Activated CD4-positive, alpha-beta T cell treated with anti-CD3 and anti-CD28 coated beads for 36 hours (primary cell): ENCODE measurements at places on chromosomes 1 and 21. TPM values are rescaled to one million over a fixed set of nuclear protein-coding genes. Genes with fewer than 3 reads are reported as not detected.

GRCh38 chr1:20660847-20661206 lies 342 bp downstream of the DDOST start:
- peak overlapping the region; percentile 91 for H3K4me3 ChIP-seq
- DNase-seq, result peak; percentile 41
- no peaks in the 10 kb centered on the region for H3K27me3 ChIP-seq
- peaks cover 35% of the 10 kb centered on the region for H3K36me3 ChIP-seq
- H3K27ac ChIP-seq, result peak overlapping the region; percentile 100

The KRTAP21-2 gene
- total RNA-seq, result not detected

GRCh38 chr1:81921344-81921743 lies 120.6 kb downstream of the ADGRL2 start:
- no peak overlapping the region for H3K4me3 ChIP-seq
- H3K27me3 ChIP-seq, result no peaks in the 10 kb centered on the region
- H3K27ac ChIP-seq, result no peak overlapping the region
- no peak for DNase-seq
- no peaks in the 10 kb centered on the region for H3K4me1 ChIP-seq

The DNM3 gene
- 1.4 TPM for total RNA-seq

The EPS8L3 gene
- total RNA-seq, result not detected

DNA sequence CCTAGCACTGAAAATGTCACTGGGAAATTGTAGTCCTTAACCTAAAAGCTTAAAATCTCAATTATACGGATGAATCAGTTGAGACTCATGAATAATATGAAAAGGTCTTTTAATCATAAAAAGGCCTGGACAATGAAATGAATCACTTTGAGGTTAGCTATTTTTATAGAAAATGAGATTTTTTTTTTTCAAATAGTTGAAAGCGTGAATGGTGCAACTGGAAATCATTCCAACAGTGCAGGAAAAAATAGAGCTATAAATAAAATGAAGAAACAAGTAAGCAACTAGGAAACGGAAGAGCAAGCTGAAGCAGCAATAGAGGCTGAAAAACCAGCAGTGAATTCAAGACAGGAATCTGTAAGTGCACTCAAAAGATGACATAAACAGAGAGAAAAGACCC lies 142.9 kb downstream of the BACH1 start:
- no peak overlapping the region for H3K4me3 ChIP-seq
- peaks cover 39% of the 10 kb centered on the region for H3K4me1 ChIP-seq
- no peak for DNase-seq
- no peaks in the 10 kb centered on the region for H3K27me3 ChIP-seq
- H3K27ac ChIP-seq, result no peak overlapping the region
- peaks cover 11% of the 10 kb centered on the region for H3K36me3 ChIP-seq

The C2CD4D gene
- total RNA-seq, result 2.1 TPM

The LAPTM5 gene
- total RNA-seq, result 174 TPM

GRCh38 chr21:15809818-15810217 lies 80.0 kb downstream of the USP25 start:
- DNase-seq, result peak; percentile 26
- H3K4me3 ChIP-seq, result no peak overlapping the region
- H3K27ac ChIP-seq, result no peak overlapping the region
- no peaks in the 10 kb centered on the region for H3K27me3 ChIP-seq
- H3K36me3 ChIP-seq, result peaks cover 62% of the 10 kb centered on the region

DNA sequence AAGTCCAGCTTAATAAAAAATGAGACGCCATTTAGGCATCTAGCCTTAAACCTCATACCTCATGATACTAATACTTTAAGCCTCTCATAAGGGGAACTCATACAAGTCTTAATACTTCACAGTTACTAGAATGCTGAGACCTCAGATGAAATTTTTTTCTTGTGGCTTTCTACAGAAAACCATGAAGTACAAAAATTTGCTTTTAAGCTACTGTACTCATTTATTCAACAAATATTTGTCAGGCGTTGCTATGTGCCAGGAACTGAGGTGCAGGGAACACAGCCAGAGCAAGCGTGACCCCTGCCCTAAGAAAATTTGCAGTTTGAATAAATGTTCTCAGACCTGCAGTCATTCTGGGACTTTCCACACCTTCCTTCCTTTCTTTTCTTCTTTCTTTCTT lies 150.6 kb downstream of the MRPL39 start:
- H3K36me3 ChIP-seq, result peaks cover 31% of the 10 kb centered on the region
- H3K4me1 ChIP-seq, result peaks cover 82% of the 10 kb centered on the region
- peak; percentile 68 for DNase-seq
- H3K4me3 ChIP-seq, result peak overlapping the region; percentile 67
- H3K27me3 ChIP-seq, result no peaks in the 10 kb centered on the region

The RNU1-3 gene
- total RNA-seq, result 2,291 TPM

- peaks cover 13% of the 10 kb centered on the region for H3K4me1 ChIP-seq
- DNase-seq, result no peak
- no peak overlapping the region for H3K4me3 ChIP-seq
- H3K27ac ChIP-seq, result no peak overlapping the region
- no peaks in the 10 kb centered on the region for H3K36me3 ChIP-seq
These were observed 22.1 kb upstream of the SLC44A3 start for GRCh38 chr1:94798054-94798453.

DNA sequence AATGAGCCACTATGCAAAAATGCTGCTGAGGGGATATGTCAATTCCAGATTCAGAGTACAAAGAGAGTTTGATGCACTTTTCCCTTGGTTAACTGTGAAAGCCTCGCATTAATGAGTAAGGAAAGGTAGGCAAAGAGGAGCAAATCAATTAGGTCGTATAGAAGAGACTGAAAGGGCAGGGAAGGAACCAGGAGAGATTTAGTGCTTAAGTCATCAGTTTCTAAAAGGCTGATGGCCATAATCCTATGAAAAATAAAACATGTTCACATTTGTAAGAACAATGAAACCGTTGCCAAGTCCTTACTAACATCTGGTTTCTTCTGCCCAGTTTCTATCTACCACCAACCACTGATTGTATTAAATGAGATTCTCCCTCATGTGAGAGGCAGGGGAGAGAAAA lies 118.4 kb upstream of the PALMD start:
- no peaks in the 10 kb centered on the region for H3K4me1 ChIP-seq
- no peak for DNase-seq
- H3K27me3 ChIP-seq, result no peaks in the 10 kb centered on the region
- H3K36me3 ChIP-seq, result no peaks in the 10 kb centered on the region
- H3K27ac ChIP-seq, result no peak overlapping the region
- H3K4me3 ChIP-seq, result no peak overlapping the region

- DNase-seq, result no peak
- no peaks in the 10 kb centered on the region for H3K27me3 ChIP-seq
- no peak overlapping the region for H3K4me3 ChIP-seq
- no peaks in the 10 kb centered on the region for H3K36me3 ChIP-seq
- H3K27ac ChIP-seq, result no peak overlapping the region
- no peaks in the 10 kb centered on the region for H3K4me1 ChIP-seq
These were observed 68.9 kb downstream of the C4BPA start for GRCh38 chr1:207172885-207173284.

DNA sequence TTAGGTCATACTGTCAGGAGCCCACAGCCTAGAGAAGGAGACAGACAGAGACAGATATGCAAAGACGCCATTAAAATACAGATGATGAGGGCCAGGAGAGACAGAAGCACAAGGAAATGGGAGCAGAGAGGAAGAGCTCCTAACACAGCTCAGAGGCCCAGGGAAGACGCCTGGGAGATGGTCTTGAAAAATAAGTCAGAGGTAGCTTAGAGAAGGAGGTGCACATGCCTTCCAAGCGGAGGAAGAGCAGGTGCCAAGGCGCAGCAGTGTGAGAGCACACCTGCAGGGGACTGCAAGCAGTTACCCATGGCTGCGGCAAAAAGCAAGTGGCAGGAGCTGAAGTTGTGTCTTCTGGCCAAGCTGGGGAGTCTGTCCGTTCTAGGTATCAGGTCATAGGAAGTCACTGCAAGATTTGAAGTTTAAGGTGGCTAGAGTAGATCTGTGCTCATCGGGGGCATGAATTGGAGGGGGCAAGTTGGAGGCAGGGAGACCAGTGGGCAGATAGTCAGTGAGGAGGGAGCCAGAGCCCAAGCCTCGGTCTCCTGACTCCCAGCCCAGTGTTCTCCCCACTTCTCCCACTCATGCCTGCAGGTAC lies 1.3 kb upstream of the TRABD2B start:
- no peak overlapping the region for H3K27ac ChIP-seq
- no peaks in the 10 kb centered on the region for H3K36me3 ChIP-seq
- DNase-seq, result no peak
- peaks cover 37% of the 10 kb centered on the region for H3K27me3 ChIP-seq
- H3K4me1 ChIP-seq, result peaks cover 4% of the 10 kb centered on the region

DNA sequence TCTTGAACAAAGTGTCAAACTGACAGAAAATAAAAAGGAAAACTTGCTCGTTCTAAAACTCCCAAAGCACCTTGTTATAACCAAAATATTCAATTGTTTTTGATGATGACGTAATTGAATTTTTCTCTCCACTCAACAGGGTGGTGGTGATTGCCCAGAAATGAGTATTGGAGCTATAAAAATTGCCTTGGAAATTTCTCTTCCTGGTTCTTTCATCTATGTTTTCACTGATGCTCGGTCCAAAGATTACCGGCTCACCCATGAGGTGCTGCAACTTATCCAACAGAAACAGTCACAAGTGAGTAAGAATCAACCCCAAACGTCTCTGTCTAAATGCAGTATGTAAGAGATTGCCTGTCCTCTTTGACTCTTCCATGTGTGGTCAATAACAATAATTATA lies 130.1 kb downstream of the HMCN1 start:
- no peaks in the 10 kb centered on the region for H3K4me1 ChIP-seq
- DNase-seq, result no peak
- no peaks in the 10 kb centered on the region for H3K36me3 ChIP-seq
- no peak overlapping the region for H3K27ac ChIP-seq
- H3K4me3 ChIP-seq, result no peak overlapping the region
- H3K27me3 ChIP-seq, result peaks cover 2% of the 10 kb centered on the region

The CFAP74 gene
- total RNA-seq, result 0.25 TPM

- DNase-seq, result no peak
- no peak overlapping the region for H3K4me3 ChIP-seq
- H3K4me1 ChIP-seq, result peaks cover 3% of the 10 kb centered on the region
- no peak overlapping the region for H3K27ac ChIP-seq
- H3K27me3 ChIP-seq, result no peaks in the 10 kb centered on the region
These were observed 594.8 kb downstream of the USP25 start for GRCh38 chr21:16324630-16325029.

DNA sequence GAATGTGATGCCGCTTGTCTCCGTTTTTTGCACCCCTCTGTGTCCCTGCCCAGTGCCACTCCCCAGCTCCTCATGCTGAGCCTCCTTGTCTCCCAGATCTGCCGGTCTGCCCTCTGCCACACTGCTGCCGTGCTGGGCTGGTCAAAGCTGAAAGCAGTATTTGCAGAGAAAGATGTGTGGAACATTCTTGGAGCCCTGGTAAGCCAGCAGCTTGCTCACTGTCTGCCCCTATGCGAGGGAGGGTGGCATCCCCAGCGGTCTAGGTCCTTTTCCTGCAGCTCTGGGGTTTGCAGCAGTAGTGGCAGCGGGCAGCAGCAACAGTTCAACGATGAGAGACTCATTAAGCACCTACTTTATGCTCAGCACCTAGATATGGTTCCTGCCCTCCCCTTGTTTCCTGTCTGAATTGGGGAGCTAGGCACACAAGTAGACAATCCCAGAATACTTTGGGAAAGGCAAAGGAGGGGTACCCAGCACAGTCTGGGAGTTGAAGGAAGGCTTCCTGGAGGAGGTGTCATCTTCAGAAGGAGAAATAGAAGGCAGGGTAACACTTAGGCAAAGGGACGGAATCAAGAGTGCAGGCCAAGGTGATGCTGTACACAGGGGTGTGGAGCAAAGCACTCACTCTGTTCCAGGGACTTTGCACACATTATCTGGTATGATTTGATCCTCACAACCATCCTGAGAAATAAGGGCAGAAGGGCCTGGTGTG lies 63.1 kb downstream of the KIF21B start:
- no peaks in the 10 kb centered on the region for H3K4me1 ChIP-seq
- H3K27me3 ChIP-seq, result no peaks in the 10 kb centered on the region
- H3K27ac ChIP-seq, result no peak overlapping the region
- no peak overlapping the region for H3K4me3 ChIP-seq
- DNase-seq, result no peak

The SELL gene
- total RNA-seq, result 206 TPM

The S100A8 gene
- not detected for total RNA-seq

The CD52 gene
- 217 TPM for total RNA-seq

The PLEKHA6 gene
- 0.87 TPM for total RNA-seq

The SLC35A3 gene
- 11.2 TPM for total RNA-seq

- H3K27ac ChIP-seq, result no peak overlapping the region
- peaks cover 6% of the 10 kb centered on the region for H3K4me1 ChIP-seq
- no peak overlapping the region for H3K4me3 ChIP-seq
- no peaks in the 10 kb centered on the region for H3K36me3 ChIP-seq
These were observed 312.4 kb downstream of the HMCN1 start for GRCh38 chr1:186046437-186047211.

- H3K36me3 ChIP-seq, result no peaks in the 10 kb centered on the region
- H3K27ac ChIP-seq, result no peak overlapping the region
- no peaks in the 10 kb centered on the region for H3K4me1 ChIP-seq
- no peak for DNase-seq
- H3K27me3 ChIP-seq, result no peaks in the 10 kb centered on the region
These were observed 15.9 kb downstream of the SHISA4 start for GRCh38 chr1:201904579-201904978.

The TFF1 gene
- not detected for total RNA-seq

- H3K4me1 ChIP-seq, result peaks cover 3% of the 10 kb centered on the region
- H3K36me3 ChIP-seq, result no peaks in the 10 kb centered on the region
- no peak for DNase-seq
- H3K4me3 ChIP-seq, result no peak within 1 kb of the TSS
- H3K27ac ChIP-seq, result no peak within 1 kb of the TSS
These were observed at the start of gene TPM3 for GRCh38 chr1:154191990-154192461. TSS of gene TPM3 (minus strand) at chr1:154192100. CDS start at chr1:154192018, 82 bp downstream.

DNA sequence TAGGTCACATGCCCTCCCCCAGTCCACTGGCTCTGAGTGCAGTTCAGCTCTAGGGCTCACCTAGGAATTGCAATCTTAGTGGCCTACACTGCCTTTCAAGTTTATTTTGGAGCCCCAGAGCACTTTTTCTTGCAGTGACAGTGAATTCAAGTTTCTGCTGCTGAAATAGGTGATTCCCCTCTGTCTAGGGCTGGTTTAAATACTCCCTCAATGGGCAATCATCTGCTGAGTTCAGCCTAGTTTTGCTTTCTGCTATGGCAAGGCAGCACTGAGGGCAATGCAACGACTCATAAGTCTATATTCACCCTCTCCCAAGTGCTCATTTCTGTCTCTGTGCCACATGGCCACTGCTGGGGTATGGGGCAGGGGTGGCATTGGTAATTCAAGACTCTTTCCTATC lies 472.6 kb upstream of the RGS18 start:
- H3K4me3 ChIP-seq, result no peak overlapping the region
- H3K4me1 ChIP-seq, result no peaks in the 10 kb centered on the region
- H3K27me3 ChIP-seq, result no peaks in the 10 kb centered on the region

DNA sequence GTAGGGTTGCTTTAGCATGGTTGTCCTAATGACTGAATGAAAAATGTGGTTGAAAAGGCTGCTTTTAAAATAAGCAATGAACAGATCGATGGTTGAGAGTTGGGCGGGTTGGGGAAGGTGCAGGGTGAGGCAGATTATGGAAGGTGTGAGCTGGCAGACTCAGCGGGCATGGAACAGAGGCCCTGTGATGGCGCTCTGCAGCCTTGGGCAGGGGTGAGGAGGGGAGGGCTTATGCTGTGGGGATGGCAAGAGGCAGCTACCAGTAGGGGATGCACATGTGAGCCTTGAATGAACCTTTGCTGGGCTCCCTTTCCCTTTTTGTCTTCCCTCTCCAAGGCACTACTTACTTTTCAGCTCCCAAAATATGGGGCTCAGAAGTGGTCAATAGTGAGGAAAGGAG lies 30.9 kb downstream of the ATP1B1 start:
- no peak overlapping the region for H3K4me3 ChIP-seq
- DNase-seq, result no peak
- H3K27ac ChIP-seq, result no peak overlapping the region

The AGMAT gene
- 24.0 TPM for total RNA-seq
